Purkinje cell (primary cell): ENCODE measurements at places on chromosomes 5 and 9. TPM values are rescaled to one million over a fixed set of nuclear protein-coding genes. Genes with fewer than 3 reads are reported as not detected.

The FOXD4 gene
- not detected in 2 replicates for polyA plus RNA-seq

The PTRH1 gene
- 1.4 and 5.5 TPM in 2 replicates for polyA plus RNA-seq

The TAF11L10 gene
- polyA plus RNA-seq: not detected in 2 replicates

The LHFPL2 gene
- 0.95 and 1.2 TPM in 2 replicates for polyA plus RNA-seq

The SNCAIP gene
- polyA plus RNA-seq: 1.0 and 4.6 TPM in 2 replicates

The TICAM2 gene
- 1.6 and 2.7 TPM in 2 replicates for polyA plus RNA-seq

The RNF183 gene
- not detected in 2 replicates for polyA plus RNA-seq

The PCDHGC4 gene
- 0.22 and 4.5 TPM in 2 replicates for polyA plus RNA-seq

The CCL21 gene
- polyA plus RNA-seq: not detected in 2 replicates
